ENCODE measurements at places on chromosomes 6 and 20. TPM values are rescaled to one million over a fixed set of nuclear protein-coding genes. Genes with fewer than 3 reads are reported as not detected.

The CST2 gene
- not detected for polyA plus RNA-seq

The ABT1 gene
- polyA plus RNA-seq, result 15.2 TPM

The ZBTB46 gene
- polyA plus RNA-seq, result 11.7 TPM

The PPP1R16B gene
- polyA plus RNA-seq, result 7.0 TPM

The BTNL2 gene
- polyA plus RNA-seq, result 1.9 TPM

The CALHM4 gene
- not detected for polyA plus RNA-seq

The RSPO3 gene
- 4.9 TPM for polyA plus RNA-seq

The OLIG3 gene
- not detected for polyA plus RNA-seq

The SCUBE3 gene
- polyA plus RNA-seq, result 3.7 TPM

Data from right lung (tissue), 10 donors.